ENCODE measurements at places on chromosomes 4 and X. TPM values are rescaled to one million over a fixed set of nuclear protein-coding genes. Genes with fewer than 3 reads are reported as not detected.

GRCh38 chrX:153970357-153971123, 1.1 kb downstream of the HCFC1 start:
- peak; percentile 82 for DNase-seq

DNA sequence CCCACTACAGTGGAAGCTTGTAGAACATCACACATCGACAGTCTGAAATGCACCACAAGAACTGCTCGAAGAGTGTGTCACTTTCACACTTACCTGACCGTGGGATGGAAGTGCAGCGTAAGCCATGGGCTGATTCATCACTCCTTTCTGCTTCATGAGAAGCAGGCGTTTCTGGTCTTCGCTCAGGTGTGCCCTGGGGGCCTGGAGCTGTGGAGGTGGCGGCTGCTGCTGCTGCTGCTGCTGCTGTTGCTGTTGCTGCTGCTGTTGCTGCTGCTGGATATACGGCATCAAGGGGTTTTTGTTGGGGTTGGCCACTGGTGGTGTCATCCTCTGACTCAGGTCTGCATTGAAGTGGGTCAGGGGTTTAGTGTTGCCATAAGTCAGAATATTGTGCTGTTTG, 223.6 kb downstream of the MGST2 start:
- no peak for DNase-seq

GRCh38 chrX:120235284-120235683, 15.3 kb upstream of the ZBTB33 start:
- no peak for DNase-seq

DNA sequence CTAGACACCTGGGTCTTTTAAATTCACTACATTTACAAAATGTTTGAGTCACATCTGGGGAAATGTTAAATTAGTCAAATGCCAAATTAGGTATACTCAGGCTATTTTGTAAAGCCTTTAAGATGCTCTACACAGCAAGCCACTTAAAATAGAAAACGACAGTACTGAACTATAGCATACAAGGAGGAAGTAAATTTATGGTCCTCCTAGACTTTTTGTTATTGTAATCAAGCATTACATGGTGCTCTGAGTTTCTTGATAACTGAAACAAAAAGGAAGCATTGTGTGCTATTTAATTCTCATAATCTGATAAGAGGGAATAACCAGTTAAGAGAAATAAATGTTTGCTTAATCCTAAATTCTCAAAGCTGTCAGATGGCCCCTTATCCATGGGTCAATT, 46.2 kb downstream of the SLC9A7 start:
- DNase-seq: no peak

- DNase-seq: peak; percentile 93
Measured at GRCh38 chr4:72971572-72971971, 97.9 kb downstream of the COX18 start.

DNA sequence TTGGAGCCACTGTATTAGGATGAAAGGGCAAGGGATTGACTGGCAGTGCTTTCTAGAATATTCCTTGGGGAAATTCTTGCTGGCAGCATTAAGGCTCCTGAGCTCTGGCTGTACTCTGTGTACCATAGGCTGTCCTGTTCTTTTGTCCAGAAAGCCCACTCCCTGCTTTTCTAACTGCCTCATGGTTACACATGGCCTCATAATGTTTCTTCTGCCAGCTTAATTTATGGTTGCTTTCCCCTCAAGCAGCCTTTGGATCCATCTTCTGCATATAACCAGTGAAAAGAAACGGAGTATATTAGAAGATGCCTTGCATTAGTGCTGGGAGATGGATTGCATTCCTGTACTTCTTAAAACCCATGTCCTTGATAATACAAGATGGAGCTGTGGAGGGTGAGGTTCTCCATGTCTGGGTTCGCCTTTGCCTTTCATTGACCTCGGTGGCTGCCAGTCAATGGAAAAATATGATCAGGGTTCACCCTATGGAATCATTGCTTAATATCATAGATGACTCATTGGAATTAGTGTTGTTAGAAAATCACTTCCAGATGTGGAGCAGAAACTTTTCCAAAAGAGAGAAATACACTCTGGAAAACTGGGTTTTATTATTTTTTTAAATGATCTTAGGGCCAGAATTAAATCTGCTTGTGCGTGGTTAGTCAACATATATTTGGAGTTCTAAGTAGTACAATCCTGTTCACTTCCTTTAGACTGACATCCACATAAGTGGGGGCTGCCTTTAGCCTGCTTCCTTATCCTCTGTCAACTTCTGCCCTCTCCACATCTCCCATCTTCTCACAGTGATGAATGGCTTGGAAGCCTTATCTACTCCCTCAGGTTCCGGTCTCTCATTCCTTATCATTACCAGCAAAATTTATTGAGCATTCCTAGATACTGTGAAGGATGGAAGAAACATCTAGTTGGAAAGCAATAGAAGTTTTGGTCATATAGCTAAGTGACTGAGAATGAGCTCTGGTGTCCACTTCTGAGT, 24.9 kb downstream of the DOCK11 start:
- peak; percentile 12 for DNase-seq

GRCh38 chr4:88531549-88531948, 8.0 kb upstream of the PYURF start:
- DNase-seq: no peak

HSFX1 gene
- 0.19 TPM for total RNA-seq

TRAM1L1 gene
- not detected for total RNA-seq

CT45A10 gene
- not detected for total RNA-seq

SYTL5 gene
- 8.1 TPM for total RNA-seq

P2RY10 gene
- total RNA-seq: not detected

RAB41 gene
- not detected for total RNA-seq

PPM1K gene
- 9.5 TPM for total RNA-seq
